ENCODE measurements at places on chromosomes 6 and 20.

- no peak for DNase-seq
Observed at GRCh38 chr6:157223021-157223430, 100.3 kb downstream of the TMEM242 start.

- no peak for DNase-seq
Observed at GRCh38 chr6:139996253-139996834, 621.9 kb upstream of the CITED2 start.

DNA sequence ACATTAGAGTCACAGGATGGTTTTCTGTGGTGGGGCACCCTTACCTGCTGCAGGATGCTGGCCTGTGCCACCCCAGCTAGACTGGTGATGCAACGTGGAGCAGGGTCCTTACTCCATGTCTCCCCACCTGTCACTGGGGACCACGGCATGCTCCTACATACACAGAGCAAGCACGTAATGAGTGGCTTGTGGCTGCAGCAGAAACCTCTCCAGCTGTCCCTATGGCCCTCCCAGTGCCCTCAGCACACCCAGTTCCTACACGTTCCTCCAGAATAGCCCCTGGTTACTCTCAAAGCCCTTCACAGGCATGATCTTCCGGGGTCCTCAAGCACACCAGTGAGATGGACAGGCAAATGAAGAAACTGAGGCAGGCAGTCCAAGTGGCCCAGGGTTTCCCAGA, 3.2 kb upstream of the LSM14B start:
- DNase-seq = no peak

DNA sequence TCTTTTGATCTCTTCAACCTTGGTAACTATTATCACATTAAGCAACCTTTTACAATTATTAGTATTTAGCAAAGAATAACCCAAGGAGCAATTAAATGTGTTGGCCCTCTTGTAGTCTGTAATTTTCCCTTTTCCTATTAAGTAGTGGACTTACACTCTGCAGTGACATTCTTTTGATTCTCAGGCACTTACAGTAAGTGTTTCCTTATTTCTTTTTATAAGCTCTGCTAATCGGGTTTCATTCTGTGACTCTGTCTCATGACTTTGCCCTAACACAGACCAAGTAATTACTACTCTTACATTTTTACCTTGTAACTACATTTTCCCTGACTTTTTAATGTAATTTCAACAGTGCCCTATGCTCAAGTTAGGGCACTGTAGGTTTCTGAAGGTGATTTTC, 104.0 kb upstream of the EPHA7 start:
- no peak for DNase-seq

- no peak for DNase-seq
Observed at GRCh38 chr6:156910938-156911337, 133.8 kb downstream of the ARID1B start.

Data from C1 segment of cervical spinal cord (tissue), 14 donors.